ENCODE measurements at places on chromosomes 4 and X. TPM values are rescaled to one million over a fixed set of nuclear protein-coding genes. Genes with fewer than 3 reads are reported as not detected.

GRCh38 chr4:8016527-8016926, 76.9 kb upstream of the AFAP1 start:
- H3K36me3 ChIP-seq = no peaks in the 10 kb centered on the region
- H3K4me3 ChIP-seq = no peak overlapping the region
- no peak overlapping the region for H3K27ac ChIP-seq
- DNase-seq = no peak
- H3K27me3 ChIP-seq = peaks cover 13% of the 10 kb centered on the region

- H3K36me3 ChIP-seq = no peaks in the 10 kb centered on the region
- H3K27me3 ChIP-seq = no peaks in the 10 kb centered on the region
- no peak for DNase-seq
- H3K4me3 ChIP-seq = no peak overlapping the region
Observed at GRCh38 chr4:20096911-20097310, 154.8 kb upstream of the SLIT2 start.

DNA sequence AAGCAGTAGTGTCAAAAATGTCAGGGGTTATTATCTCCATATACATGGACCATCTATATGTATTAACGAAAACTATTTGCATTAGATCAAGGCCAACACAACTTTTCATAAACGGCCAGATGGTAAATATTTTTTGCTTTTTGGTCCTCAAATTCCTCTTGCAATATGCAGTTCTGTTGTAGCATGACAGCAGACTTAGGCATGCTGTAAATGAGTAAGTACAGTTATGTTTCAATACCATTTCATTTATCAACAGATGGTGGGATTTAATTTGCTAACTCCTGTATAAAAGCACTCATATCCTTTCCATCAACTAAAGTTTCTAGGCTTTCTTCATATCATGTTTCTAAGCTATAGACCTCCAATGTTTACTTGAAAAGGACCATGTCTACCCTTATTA, 208.1 kb downstream of the ANKRD50 start:
- no peak overlapping the region for H3K4me3 ChIP-seq
- H3K36me3 ChIP-seq = no peaks in the 10 kb centered on the region
- H3K27me3 ChIP-seq = no peaks in the 10 kb centered on the region
- DNase-seq = no peak
- H3K4me1 ChIP-seq = no peaks in the 10 kb centered on the region

DNA sequence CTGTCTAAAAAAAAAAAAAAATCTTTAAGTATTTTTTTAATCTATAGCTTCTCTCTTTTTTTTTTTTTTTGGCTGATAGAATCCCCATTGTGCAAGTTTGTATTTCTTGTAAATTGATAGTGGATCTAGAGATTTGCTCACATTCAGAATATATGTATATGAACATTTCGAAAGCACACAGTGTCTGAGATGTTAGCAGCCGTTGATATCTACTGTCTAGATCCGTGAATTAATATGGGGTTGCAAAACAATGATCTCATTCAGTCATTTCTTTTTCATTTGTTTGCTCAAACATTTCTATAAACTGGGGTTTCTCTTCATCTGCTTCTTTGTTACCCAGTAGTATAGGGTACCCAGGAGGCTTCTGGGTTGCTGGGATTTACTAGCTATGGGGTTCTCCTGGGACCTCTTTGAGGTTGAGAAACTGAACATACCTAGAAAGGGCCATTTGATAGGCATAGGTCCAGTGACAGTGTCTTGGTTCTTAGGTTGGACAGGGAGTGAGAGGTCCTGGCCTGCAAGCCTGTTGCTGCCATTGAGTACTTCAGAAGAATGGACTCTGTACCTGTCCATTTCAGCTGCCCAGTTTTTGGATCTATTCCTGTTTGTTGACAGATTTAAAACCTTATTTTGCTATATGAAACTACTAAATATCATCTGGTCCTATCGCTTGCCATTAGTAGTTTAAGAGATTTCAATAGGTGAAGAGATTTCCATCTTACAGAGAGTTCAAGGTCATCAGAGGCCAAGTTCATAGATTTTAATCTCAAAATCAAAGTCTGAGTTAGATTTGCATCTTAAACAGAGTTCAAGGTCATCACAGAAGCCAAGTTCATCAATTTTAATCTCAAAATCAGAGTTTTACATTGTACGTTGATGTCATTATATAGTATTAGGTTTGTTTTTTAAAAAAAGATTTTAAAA, 50.8 kb downstream of the WWC2 start:
- peaks cover under 1% of the 10 kb centered on the region for H3K27me3 ChIP-seq
- H3K4me1 ChIP-seq = no peaks in the 10 kb centered on the region
- H3K36me3 ChIP-seq = no peaks in the 10 kb centered on the region
- H3K27ac ChIP-seq = no peak overlapping the region
- H3K4me3 ChIP-seq = no peak overlapping the region

GRCh38 chr4:24655971-24656370, 71.6 kb upstream of the DHX15 start:
- DNase-seq = no peak
- H3K36me3 ChIP-seq = no peaks in the 10 kb centered on the region

DNA sequence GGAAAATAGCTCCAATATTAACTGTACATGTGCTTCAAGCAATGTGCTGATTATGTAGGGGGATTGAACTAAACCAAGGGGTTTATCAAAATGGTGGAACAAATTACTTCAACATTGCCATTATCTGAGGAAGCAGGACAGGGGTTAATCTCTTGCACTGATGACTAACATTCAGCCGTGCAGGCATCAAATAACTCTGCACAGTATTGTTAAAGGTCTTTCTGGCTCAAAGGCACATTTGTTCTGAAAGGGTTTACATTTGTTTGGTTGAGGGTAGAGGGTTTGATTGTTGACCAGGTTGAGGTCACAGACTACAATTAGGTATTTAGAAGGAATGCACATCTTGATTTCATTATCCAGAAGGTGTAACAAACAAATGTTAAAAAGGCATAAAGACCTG, 32.2 kb upstream of the CCSER1 start:
- H3K4me1 ChIP-seq = no peaks in the 10 kb centered on the region
- no peak overlapping the region for H3K4me3 ChIP-seq
- H3K36me3 ChIP-seq = no peaks in the 10 kb centered on the region
- H3K27ac ChIP-seq = no peak overlapping the region

DNA sequence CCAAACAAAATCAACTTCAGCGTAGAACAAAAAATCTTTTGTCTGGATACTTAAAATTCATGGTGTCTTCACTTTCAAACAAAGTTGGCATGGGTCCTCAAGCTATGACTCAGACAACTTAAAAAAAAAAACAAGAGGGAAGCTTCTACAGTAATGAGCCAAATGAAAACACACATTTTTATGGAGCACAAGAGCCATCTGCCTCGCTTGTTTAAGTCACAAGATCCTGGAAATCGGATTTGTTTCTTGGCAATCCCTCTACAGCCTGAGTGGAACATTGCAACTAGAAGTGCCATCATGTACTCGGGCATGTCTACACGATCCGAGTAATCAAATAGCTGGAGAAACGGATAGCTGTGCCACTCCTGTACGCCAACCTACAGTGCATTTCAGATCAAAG, 22.6 kb downstream of the LAMP2 start:
- H3K4me3 ChIP-seq = no peak overlapping the region
- H3K27me3 ChIP-seq = no peaks in the 10 kb centered on the region
- H3K27ac ChIP-seq = no peak overlapping the region
- H3K4me1 ChIP-seq = no peaks in the 10 kb centered on the region
- peaks cover 5% of the 10 kb centered on the region for H3K36me3 ChIP-seq
- no peak for DNase-seq

GRCh38 chr4:24053934-24054333, 164.1 kb upstream of the PPARGC1A start:
- no peaks in the 10 kb centered on the region for H3K4me1 ChIP-seq
- H3K27me3 ChIP-seq = no peaks in the 10 kb centered on the region
- no peak for DNase-seq

DNA sequence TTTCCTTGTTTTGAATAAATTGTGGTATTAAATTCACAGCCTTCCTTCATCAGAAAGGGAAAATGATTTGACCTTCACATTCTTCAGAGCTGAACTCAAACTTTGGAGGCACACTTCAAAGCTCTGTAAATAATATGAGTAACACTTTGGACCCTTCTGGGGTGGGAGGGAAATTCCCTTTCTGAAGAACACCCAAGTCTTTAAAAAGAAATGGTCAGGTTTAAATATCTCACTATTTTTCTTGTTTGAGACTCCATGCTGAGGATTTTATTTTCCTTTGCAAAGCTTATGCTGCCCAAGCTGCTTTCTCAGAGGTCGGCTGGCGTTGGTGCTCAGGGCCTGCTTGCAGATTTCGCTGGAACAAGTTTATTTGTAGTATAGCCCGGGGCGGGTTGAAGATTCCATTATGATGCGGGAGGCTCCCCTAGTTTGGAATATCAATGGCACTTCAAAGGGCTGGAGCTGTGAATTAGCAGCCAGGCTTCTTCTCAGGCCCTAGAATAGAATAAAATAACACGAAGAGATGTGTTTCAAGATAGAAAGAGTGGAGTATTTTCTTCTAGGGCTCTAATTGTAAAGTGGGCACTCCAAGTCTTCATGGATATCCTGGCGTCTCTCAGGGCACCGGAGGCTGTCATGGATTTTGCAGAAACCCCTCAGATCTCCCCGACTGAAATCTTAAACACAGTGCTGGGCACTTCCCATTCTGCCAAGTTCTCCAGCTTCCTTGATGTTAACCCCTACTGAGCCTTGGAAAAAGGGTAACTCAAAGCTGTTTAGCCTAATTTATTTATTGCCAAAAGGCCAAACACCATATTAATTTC, 315.6 kb downstream of the GPAT3 start:
- H3K36me3 ChIP-seq = no peaks in the 10 kb centered on the region
- no peak for DNase-seq
- H3K27ac ChIP-seq = no peak overlapping the region
- H3K27me3 ChIP-seq = peaks cover 2% of the 10 kb centered on the region
- no peak overlapping the region for H3K4me3 ChIP-seq

- H3K36me3 ChIP-seq = peaks cover 12% of the 10 kb centered on the region
- no peak for DNase-seq
- H3K4me3 ChIP-seq = no peak overlapping the region
Observed at GRCh38 chr4:122661176-122662160, 40.6 kb upstream of the IL21 start.

DNA sequence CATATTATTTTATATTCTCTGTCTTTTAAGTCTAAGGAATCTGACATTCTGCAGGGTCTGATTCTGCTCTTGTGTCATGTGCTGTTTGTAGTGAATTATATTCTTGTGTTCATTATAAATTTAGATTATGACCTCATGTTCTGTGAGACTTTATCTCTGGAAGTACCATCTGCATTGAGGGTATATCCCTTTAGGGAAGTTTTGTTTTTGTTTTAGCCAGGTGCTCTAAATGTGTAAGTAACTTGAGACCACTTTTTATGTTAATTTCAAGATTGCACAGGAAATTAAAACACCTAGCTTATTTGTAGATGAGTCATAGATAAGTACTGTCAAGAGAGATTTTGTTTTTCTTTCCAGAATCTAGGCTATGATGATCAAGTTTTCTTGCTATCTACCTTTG, 35.0 kb upstream of the DKK2 start:
- H3K4me3 ChIP-seq = no peak overlapping the region
- H3K27ac ChIP-seq = no peak overlapping the region
- no peak for DNase-seq
- no peaks in the 10 kb centered on the region for H3K36me3 ChIP-seq
- H3K27me3 ChIP-seq = no peaks in the 10 kb centered on the region

DNA sequence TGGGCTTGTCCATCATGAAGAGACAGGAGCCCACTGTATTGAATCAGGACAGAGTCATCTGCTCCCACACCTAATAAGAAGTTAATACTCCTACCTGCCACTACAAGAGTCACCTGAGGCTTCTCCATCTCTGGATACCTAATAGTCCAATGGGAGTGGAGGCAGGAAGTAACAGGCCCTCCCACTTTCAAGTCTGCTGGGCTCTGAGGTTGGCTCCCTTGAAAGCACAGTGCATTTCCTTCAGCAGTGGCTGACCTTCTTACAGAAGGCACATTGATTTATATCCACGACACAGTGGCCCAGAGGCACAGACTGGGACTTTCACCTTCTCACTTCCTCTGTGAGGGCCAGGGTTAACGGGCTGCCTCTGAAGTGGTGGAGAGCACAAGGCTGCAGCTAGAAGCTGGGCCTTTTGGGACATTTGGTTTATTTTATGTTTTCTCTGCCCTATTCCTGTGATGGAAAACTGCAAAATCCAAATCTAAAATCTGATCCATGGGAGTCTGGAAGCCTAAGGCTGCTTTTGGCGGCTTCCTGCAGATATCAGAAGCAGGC, 38.1 kb downstream of the FRG2 start:
- no peaks in the 10 kb centered on the region for H3K27me3 ChIP-seq
- H3K4me3 ChIP-seq = no peak overlapping the region
- H3K4me1 ChIP-seq = peaks cover 3% of the 10 kb centered on the region
- DNase-seq = no peak
- H3K36me3 ChIP-seq = no peaks in the 10 kb centered on the region

- H3K4me3 ChIP-seq = no peak overlapping the region
- no peaks in the 10 kb centered on the region for H3K36me3 ChIP-seq
- DNase-seq = no peak
- H3K4me1 ChIP-seq = no peaks in the 10 kb centered on the region
Observed at GRCh38 chr4:70874268-70875156, 27.7 kb upstream of the MOB1B start.

- DNase-seq = no peak
- H3K4me3 ChIP-seq = no peak overlapping the region
- H3K27ac ChIP-seq = no peak overlapping the region
- peaks cover 3% of the 10 kb centered on the region for H3K36me3 ChIP-seq
- H3K4me1 ChIP-seq = peaks cover 4% of the 10 kb centered on the region
Observed at GRCh38 chr4:2105559-2105958, 46.4 kb downstream of the NAT8L start.

- no peaks in the 10 kb centered on the region for H3K4me1 ChIP-seq
- no peaks in the 10 kb centered on the region for H3K36me3 ChIP-seq
- DNase-seq = no peak
- no peak overlapping the region for H3K27ac ChIP-seq
Observed at GRCh38 chr4:76634220-76634619, 199.2 kb downstream of the SHROOM3 start.

GRCh38 chrX:13911586-13911985, 94.7 kb upstream of the GPM6B start:
- H3K27ac ChIP-seq = no peak overlapping the region
- DNase-seq = no peak
- no peaks in the 10 kb centered on the region for H3K4me1 ChIP-seq
- no peaks in the 10 kb centered on the region for H3K36me3 ChIP-seq

- H3K27me3 ChIP-seq = no peaks in the 10 kb centered on the region
- no peak overlapping the region for H3K27ac ChIP-seq
- H3K4me3 ChIP-seq = no peak overlapping the region
Observed at GRCh38 chr4:6928081-6928480, 18.5 kb downstream of the TBC1D14 start.

DNA sequence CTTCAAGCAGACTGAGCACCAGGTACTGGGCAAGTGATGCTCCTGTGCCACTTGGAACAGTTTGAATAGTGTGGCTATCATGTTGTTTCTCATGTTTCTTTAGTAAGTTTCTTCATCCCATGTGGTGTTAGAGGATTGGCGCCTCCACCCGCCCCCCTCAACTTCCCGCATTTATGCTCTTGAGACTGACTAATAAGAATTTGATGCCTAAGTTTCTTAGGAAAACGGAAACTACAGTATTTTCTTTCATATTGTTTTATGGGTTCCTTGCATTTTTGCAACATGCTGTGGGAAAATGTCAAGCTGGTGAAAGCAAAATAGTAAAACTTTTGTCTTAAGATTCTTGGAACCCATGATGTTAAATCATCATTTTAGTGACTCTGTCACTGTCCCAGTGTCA, 101.2 kb upstream of the SLC4A4 start:
- no peak for DNase-seq
- H3K27ac ChIP-seq = no peak overlapping the region
- no peaks in the 10 kb centered on the region for H3K36me3 ChIP-seq
- peaks cover 19% of the 10 kb centered on the region for H3K27me3 ChIP-seq

S100G gene
- total RNA-seq = not detected

BEND2 gene
- total RNA-seq = not detected

GPR82 gene
- total RNA-seq = 1.1 TPM

PAGE2 gene
- not detected for total RNA-seq

MID1 gene
- total RNA-seq = 0.11 TPM

METTL14 gene
- total RNA-seq = 55.4 TPM
